CD4-positive, alpha-beta T cell treated with Interleukin-4 for 1 hour (primary cell): ENCODE measurements at places on chromosomes 2 and 18.

DNA sequence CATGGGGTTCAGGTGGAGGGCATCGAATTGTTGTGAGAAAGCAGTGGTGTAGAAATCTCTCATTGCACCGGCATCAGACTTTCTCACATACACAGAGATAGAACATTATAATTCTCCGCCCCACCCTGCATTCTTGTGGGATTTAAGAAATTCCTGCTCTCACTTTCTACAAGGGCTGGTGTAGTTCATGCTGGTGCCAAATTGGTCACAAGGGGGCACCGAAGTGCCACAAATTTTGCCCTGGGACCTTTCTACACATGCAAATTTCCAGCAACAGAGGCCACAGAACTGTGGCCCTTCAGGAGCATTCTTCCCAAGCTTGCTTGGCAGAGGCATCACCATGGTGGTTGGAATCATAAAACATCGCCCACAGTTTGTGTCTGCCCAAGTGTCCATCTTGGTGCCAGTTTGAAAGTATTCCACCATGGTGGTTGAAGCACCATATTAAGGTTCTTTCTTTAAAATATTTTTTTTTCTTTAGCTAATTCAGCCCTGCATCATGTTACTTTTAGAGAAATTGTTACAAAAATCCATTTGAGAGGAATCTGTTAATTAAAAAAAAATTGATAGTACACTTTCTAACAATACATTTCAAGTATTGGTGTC, 521.2 kb upstream of the FANCL start:
- DNase-seq = peak; percentile 7

DNA sequence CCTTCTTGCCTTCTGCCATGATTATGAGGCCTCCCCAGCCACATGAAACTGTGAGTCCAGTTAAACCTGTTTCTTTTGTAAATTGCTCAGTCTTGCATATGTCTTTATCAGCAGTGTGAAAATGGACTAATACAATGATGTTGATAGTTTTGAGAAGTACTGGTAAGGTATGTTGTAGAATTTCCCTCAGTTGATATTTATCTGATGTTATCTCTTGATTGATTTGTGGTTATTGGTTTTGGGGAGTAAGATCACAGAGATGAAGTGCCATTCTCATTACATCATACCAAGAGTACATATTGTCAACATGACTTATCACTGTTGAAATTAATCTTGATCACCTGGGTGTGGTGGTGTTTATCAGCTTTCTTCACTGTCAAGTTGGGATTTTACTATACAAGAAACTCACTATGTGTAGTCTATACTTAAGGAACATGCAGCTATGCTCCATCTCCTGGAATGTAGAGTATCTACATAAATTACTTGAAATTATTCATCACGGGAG, 5.1 kb upstream of the SPAG16 start:
- no peak for DNase-seq

- no peak for DNase-seq
Measured at GRCh38 chr18:9421901-9422327, 53.4 kb upstream of the RALBP1 start.

GRCh38 chr2:99469394-99469793, 20.4 kb downstream of the REV1 start:
- DNase-seq = no peak

GRCh38 chr18:10397004-10397403, 57.4 kb upstream of the APCDD1 start:
- no peak for DNase-seq

- DNase-seq = peak; percentile 48
Measured at GRCh38 chr2:62304429-62305417, 108.8 kb downstream of the B3GNT2 start.

DNA sequence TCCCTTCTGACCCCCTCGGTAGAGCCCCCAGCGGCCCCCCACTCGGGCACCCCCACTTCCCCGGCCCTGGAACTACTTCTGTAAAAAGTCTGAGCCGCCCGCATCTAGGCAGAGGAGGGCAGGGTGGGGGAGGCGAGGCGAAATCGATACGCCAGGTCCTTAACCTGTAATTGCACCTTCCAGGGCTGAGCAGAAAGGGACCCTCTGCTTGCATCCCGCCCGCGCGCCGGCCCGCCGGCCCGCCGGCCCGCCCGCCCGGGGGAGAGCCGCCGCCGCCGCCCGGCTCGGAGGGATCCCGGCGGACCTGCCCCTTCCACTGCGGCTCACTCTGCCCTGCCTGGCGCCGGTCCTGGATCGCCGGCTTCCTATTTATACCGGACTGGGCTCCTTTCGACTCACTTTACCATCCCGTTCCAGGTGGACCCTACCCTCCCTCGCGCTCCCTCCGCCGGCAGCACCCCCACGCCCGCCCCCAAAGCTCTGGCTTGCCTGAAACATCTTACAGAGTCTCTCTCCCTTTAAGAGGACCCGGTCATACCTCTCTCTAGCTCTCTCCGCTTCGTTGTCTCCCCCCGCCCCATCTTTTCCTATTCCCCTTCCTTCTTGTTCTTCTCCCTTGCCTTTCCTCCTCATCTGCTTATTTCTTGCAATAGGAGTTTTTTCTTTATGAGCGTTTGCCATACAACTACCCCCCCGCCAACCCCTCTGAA, 797 bp downstream of the KLHL14 start:
- DNase-seq = no peak

DNA sequence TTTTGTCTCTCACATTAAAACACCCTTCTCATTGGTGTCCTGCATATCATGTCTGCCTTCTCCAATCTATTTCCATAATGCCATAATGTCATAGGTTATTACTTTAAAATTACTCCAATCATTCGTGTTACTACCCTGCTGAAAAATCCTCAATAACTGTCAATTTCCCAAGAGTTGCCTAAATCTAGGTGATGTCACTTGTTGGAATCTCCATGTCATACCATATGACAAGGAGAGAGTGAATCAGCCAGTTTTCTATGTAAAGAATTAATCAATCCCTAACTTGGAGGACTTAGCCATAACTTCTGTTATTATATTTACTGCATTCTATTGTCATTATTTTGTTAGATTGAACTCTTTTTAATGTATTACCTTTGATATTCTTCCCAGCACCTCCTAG, 62.5 kb downstream of the PHLPP1 start:
- DNase-seq = no peak

DNA sequence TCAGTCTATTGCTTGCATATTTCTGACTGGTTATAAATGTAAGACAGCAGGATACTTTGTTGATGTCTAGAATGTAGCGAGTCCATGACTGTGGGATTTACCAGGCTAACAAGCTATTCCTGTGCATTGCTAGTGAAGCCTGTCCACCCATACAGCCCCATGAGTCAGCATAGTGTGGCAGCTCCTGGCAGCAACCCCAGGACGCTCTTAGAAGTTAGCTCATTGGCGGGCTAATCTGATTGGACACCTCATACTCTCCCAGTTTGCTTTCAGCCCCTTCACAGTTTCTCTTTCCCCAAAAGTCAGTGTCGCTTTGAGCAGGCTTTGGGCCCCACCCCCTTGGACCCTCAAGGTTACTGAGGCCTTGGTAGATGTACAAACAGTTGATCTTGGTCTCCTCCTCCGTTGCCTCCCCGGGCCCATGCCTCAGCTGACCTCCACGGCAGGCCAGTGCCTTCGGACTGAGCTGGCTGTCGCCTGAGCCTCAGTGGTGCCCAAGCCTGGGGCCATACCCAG, 48.0 kb downstream of the COA5 start:
- DNase-seq = no peak

DNA sequence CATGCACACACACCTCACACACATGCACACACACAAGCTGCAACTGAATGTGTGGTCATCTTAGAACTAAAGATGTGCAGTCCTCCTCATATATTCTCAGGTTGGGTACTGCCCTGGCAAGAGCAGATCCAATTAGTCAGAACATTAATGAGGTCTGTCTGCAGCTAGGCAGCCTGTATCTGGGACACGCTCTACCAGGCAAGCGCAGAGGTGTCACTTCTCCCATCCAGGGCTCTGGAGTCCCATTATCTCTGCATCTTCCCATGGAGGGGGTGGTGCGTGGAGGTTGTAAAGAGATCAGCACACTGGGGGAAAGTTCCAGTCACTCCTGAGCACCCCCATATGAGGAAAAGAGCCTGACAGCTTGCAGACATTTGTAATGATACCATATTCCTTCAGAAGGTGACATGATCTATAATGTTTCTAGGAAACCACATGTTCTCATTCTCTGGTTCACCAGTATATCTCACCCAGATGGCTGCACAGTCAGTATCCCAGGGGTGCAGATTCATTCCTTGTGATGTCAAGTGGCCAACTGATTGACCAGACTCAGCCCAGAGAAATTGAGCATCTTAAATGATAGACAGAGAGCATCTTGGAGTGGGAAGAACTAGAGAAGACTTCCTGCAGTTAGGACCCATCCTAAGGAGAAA, 95.4 kb downstream of the RTN4 start:
- no peak for DNase-seq

DNA sequence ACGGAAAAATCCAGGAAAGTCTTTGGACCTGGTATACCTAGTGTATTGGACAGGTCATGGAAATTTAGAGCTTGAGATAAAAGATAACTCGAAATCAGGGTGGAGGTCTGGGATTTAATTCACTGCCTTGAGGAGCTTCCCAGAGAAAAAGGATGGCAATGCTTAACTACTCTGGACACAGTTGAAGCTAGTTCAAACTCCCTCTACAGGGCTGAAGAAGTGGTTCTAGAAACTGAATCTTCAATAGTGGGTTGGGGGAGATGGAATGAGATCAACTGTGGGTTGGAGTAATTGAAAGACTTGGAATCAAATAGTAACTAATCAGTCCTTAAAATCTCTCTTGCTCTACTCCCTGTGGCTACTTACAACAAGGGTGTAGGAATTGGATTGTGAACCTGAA, 600.1 kb downstream of the IRS1 start:
- no peak for DNase-seq

GRCh38 chr2:24993406-24994145, 21.8 kb upstream of the DNAJC27 start:
- DNase-seq = no peak

- no peak for DNase-seq
Measured at GRCh38 chr2:8571792-8572499, 109.9 kb upstream of the ID2 start.

GRCh38 chr2:221715523-221716247, 143.6 kb upstream of the EPHA4 start:
- DNase-seq = no peak

GRCh38 chr2:144163592-144163991, 356.3 kb downstream of the ZEB2 start:
- no peak for DNase-seq

- DNase-seq = no peak
Measured at GRCh38 chr18:47283476-47283875, 32.0 kb upstream of the SKOR2 start.

DNA sequence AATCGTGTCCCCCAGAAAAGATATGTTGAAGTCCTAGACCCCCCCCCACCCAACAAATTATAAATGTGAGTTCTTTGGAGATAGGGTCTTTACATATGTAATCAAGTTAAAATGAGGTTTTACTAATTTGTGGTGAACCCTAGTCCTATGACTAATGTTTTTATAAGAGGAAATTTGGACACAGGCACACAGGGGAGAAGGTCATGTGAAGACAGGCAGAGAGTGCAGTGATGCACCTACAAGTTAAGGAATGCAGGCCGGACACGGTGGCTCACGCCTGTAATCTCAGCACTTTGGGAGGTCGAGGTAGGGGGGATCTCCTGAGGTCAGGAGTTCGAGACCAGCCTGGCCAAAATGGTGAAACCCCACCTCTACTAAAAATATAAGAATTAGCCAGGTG, 5.8 kb upstream of the PMAIP1 start:
- no peak for DNase-seq

DNA sequence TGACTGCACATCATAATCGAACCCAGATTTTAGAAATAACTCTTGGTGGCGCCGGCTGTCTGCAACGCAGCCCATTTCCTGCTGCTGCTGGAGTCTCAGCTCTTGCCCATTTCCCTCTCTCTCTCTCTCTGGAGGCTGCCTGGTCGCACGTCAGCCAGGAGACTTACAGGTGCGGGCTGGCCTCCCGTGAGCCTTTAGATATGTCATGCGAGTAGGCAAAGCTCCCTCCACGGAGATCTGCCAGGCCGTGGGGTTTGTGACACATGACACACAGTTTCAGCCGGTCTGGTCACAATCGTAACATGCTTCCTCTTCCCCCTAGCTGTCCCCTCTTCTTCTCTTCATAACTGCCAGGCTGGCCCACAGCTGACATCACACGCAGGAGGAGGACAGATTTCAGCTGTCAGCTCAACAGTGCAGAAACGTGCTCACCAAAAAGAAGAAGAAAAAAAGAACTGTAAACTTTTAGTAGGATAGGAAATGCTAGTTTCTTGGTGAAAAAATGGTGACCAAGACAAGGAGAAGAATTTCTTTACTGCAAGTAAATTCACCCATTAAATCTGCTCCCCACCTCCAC, 489.3 kb downstream of the ZNF516 start:
- DNase-seq = no peak

GRCh38 chr18:23710068-23710527, 20.8 kb downstream of the LAMA3 start:
- DNase-seq = no peak

GRCh38 chr2:191204433-191204832, 40.8 kb upstream of the MYO1B start:
- DNase-seq = no peak

DNA sequence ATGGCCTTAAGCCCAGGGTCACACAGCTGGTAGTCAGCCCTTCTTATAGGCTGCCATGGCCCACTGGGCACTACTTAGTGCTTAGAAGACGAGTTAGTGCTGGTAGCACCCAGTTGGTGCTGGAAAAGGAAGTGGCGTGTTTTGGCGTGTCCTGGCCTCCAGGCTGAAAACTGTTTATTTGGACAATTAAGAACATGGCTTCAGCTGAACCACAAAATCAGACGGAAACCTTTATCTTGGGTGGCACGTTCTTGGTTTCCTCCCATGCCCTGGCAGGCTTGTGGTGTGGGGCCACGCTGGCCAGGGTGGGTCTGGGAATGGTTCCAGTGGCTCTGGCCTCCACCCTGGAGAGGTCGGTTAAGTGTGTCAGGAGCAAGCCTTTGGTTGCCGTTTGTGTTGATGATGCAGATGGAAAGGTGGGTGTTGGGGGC, 141.5 kb upstream of the HAAO start:
- DNase-seq = no peak

- no peak for DNase-seq
Measured at GRCh38 chr2:175350105-175350504, 168.6 kb upstream of the ATP5MC3 start.

- DNase-seq = no peak
Measured at GRCh38 chr2:109369671-109370191, 240.7 kb downstream of the SH3RF3 start.

- DNase-seq = no peak
Measured at GRCh38 chr2:203532957-203533658, 2.0 kb downstream of the RAPH1 start.

DNA sequence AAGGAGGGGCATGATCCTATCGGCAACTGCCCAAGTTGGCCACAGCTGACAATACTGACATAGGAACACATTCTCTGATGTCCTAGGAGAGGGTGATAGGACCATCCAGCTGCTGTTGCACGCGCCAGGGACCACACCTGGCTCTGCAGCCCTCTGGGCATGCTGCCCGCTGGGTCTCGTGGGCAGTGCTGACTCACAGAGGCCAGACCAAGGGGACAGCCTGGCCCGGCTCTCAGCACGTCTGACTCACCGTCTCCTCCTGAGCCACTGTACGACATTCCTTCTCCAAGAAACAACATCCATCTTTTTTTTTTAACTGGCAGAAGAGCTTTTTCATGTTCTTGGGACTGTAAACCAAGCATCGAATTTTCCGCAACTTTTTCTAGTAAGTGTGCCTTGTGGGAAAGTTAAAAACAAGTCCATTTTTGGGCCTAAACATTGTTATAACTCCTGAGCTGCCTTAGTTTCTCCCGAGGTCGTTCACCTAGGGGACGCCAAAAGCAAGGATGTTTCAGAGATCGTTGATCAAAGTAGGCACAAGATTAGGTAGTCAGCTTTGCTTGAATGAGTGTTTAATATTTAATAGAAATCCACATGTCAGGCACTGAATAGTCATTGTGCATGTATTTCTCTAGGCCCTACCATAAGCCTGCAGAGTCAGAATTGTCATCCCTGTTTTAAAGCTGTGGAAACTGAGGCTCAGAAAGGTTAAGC, 100.3 kb downstream of the TTC32 start:
- no peak for DNase-seq
